ENCODE measurements at places on chromosomes 12 and 14.

- no peak for DNase-seq
Observed at GRCh38 chr14:55758796-55759195, 178.8 kb downstream of the KTN1 start.

DNA sequence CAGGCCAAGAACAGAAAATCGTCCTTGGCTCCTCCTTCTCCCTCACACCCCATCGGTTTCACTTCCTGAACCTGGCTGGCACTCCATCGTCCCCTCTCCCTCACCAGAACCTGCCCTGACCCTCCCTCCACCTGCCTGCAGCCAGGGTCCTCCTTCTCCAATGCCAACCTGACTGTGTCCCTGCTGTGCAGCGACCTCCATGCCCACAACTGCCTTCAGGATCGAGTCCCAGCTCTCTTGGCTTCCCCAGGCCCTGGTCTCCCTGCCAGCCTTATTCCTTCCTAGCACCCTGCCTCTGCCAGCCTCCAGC, 19.8 kb downstream of the HVCN1 start:
- DNase-seq, result no peak

DNA sequence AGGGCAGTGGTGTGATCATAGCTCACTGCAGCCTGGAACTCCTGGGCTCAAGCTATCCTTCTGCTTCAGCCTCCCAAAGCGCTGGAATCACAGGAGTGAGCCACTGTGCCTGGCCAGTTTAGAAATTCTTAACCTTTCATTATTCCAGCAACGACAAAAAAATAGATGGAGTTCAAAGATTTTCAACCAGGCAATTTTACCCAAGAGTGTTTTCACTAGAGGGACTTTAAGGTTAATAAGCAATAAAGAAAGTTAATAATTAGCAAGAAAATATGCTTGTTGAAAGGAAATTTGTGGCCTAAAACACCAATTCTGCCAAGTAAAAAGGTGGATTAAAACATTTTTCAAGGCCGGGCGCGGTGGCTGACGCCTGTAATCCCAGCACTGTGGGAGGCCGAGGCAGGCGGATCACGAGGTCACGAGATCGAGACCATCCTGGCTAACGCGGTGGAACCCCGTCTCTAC, 14.8 kb downstream of the CDKL1 start:
- DNase-seq, result no peak

- peak; percentile 21 for DNase-seq
Observed at GRCh38 chr12:104011253-104011652, 38.7 kb downstream of the GLT8D2 start.

DNA sequence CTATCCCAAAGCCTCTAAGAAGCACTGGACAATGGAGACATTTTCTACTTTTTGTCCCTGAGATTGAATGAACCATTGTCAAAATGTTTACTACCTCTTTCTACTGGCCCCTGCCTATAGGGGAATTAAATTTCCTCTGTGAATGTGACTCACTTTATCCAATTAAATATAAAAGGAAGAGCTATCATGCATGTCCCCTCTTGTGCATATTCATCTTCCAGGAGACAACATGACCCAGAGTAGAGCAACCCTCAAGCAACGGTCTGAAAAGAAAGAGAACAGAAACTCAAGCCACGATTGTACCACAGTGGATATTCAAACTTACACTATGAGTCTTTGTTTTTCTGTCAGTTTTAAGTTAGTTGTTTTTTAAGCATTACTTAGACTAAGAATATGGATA, 938.4 kb upstream of the ATXN7L3B start:
- DNase-seq, result no peak

DNA sequence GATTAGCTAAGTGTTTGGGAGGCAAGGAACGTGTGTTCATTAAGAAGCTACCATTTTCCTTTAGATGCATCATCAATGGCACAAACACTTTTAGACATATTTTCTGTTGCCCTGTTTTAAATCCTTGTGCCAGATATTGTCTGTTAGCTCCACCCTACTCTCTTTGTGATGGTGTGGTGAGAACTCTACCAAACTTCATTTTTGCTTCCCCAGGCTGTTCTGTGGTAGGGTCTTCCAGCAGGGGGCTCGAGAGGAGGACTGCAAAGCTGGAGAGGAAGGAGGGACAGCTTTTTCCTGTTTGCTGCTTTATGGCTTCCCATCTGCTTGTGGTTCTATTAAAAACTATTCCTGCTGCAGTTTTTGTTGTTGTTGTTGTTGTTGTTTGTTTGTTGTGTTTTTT, 23.8 kb upstream of the STRAP start:
- peak; percentile 20 for DNase-seq

GRCh38 chr12:42166501-42166900, 21.8 kb upstream of the GXYLT1 start:
- no peak for DNase-seq

DNA sequence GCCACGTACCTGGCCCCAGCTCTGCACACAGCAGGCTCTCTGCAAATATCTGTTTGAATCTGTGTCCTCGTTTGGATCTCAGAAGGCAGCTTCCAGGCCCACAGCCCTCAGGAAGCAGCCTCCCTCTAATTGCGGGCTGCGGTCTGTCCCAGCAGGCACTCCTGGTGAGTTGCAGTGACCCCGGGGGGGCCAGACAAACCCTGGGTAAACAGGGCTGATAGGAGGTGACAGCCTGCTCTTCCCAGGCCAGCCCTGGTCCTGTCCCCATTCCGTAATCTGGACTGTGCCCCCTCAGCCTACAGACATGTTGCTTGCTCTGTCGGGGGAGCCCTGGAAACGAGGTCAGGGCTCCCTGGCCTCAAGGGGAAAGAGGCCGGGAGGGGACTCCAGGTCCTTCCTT, 2.0 kb downstream of the FOXN4 start:
- no peak for DNase-seq

DNA sequence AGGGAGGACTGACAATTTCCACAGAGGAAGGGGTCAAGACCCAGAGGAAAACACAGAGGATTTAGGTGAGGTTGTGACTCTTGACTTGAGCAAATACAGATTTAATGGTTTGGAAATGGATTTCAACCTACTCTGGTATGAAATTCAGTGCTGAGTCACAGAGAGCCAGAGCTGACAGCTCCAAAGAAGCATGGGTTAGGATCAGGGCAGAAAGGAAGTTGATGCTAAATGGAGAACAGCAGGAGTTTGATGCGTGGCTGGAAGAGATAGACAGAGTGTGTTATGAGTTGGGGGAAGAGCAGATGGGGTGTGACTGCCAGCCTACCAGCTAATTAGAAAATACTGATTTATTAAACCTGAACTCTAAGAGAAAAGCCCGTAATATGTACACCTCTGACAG, 272.6 kb downstream of the FOXG1 start:
- no peak for DNase-seq

- no peak for DNase-seq
Observed at GRCh38 chr12:58607805-58608204, 312.5 kb downstream of the LRIG3 start.

DNA sequence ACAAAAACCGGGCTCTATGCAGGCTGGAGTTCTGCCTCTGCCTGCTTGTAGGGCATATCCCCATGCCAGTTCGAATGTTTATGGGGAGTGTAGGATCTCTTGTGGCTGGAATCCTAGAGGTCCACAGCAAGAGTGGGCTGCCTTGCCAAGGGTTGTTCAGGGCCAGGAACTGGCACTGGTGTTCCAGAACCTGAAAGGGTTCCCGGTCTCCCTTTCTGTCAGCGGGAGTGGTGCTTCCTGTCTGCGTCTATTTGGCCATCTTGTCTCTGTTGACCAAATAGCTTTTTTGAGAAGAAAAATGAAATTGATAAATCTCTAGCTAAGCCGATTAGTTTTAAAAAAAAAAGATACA, 17.8 kb downstream of the OLR1 start:
- DNase-seq, result no peak

DNA sequence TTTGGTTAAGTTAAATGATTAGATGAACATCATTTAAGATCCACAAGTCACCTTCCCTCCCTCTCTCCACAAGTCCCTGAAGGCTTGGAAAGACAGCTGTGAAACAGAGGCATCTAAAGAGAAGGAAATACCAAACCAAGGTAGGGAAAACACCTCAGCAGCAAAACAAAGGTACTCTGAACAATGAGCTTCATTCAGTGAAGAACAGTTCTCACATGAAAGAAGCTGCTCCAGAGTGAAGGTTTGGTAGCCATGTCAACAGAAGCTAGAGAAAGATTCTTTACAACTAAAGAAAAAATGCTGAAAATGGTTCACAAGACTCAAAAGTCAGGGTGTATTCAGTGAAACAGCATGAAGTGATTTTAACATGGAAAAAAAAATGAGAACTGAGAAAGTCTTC, 69.4 kb downstream of the FGD6 start:
- no peak for DNase-seq

DNA sequence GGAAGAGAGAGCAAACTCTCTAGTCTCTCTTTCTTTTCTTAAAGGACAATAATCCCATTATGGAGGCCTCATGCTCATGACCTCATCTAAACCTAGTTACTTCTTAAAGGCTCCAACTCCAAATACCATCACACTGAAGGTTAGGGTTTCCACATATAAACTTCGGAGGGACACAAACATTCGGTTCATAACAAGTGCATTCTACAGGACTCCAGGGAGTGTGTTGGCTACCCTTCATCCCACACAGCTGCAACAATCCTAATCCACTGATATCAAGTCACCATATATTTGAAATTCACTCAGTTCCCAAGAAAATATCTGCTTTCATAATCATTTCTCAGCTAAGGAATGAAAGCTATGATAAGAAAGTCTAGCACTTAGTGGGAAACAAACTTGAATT, 265.9 kb upstream of the PLEKHG7 start:
- DNase-seq, result no peak

DNA sequence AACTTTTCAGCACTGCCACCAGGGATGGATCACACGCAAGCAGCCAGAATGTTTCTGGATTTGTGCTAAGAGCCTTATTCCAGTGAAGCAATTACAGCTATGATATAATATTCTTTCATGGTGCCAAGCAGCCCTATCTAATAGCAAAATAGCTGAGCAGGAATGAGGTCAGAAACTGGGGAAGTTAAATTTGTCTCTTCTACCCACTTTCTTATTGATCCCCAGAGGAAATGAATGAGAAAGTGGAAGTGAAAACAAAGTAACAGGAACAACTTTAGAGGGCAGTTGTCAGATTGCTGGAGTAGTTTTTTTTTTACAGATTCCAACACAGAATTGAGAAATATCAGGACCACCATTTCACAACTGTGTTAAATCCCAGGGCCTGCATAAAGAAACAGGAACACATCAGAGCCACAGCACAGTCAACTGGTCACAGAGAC, 44.8 kb downstream of the GCH1 start:
- no peak for DNase-seq
